ENCODE measurements at places on chromosomes 2 and 18.

DNA sequence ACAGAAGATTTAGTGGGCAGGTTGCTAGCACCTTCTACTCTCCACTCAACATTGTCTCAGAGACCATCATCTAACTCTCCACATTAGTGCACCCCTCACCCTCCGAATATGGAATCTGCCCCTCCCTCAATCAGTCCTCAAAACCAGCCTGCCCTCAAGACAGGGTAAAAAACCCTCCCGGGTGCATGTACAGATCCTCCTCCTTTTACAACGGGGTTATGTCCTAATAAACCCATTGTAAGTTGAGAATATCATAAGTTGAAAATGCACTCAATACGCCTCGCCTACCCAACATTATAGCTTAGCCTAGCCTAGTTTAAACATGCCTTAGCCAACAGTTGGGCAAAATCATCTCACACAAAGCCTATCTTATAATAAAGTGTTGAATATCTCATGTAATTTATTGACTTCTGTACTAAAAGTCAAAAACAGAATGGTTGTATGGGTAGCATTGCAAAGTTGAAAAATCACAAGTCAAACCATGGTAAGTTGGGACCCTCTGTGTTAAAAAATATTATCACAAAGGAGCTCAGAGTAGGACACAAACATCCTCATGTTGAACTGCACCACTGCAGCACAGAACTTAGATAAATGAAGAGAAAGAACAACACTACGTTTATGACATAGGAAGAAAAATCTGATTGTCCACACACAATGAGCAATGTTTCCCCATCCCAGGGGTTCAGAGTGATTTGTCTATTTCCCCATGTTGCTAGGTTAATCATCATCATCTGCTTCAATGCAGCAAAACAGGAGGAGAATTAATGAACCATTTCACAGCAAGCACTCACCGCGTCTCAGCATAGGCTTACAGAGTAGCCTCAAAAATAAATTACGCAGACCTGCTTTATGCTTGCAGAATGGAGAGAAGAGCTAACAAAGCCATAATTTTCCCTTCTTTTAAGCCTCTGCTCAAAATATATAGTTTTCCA, 184.1 kb upstream of the ARL4C start:
- DNase-seq = no peak

DNA sequence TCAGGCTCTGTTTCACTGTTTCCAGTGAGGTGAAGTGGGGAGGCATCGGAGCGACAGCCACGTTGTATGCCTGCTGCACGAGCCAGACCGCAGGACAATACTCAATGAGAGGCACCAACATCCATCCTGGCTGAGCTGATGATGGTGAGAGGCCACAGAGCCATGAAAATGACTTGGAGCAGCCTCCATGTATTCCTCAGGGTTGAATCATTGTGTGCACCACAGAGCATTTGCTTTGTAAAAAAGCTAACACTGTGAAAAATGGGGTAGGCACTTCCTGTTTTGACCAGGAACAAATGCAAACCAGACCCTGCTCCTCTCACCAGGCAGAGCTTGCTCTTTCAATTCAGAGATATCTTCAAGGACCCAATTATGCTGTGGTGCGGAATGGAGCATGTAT, 87.2 kb downstream of the LPIN1 start:
- DNase-seq = no peak

GRCh38 chr2:50885948-50886347, 146.0 kb downstream of the NRXN1 start:
- DNase-seq = no peak

DNA sequence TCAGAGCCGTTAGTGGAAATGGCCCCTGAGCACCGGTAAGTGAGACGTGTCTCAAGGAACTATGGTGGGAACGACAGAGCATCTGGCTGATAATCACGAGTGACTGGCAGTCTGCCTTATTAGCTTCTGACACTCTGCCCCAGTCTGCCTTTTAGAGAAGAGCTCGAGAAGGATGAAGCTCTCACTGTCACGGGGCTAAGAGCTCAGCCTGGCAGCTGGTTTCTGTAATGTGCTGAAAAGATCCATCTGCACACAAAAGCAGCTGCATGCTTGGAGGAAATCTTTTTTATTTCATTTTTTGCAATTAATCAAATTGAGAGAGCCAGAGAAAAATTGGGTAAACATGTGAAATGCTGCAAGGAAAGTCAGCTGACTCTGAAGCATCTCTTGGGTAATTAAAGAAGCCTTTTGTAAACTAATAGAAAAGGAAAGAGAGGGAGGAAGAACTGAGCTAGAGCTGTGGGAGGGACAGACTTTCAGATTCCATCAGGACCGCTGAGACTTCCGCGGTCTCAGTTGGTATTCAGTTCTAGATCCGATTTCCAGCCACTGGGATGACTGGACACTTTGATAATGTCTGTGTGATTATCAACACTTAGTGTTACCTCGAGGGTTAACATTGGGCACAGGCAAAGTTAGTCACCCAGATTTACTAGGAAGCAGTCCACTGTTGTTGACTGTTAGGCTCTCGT, 24.4 kb downstream of the MBP start:
- DNase-seq = no peak

GRCh38 chr2:37877457-37878315, 47.4 kb upstream of the RMDN2 start:
- DNase-seq = no peak

DNA sequence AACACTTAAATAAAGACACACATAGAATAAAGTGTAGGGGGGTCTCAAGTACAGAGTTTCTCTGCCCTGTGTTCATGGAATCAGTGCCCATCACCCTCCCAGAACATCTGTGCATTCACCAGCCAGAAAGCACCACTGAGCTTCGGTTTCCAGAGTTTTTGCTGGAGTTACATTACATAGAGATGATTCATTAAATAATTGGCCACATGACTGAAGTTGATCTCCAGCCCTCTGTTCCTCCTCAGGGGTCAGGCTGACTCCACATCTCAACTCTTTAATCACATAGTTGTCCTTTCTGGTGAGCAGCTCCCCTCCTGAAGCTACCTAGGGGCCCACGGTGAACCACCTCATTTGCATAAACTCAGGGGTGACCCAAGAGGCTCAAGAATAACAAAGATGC, 129.8 kb downstream of the METTL4 start:
- DNase-seq = no peak

DNA sequence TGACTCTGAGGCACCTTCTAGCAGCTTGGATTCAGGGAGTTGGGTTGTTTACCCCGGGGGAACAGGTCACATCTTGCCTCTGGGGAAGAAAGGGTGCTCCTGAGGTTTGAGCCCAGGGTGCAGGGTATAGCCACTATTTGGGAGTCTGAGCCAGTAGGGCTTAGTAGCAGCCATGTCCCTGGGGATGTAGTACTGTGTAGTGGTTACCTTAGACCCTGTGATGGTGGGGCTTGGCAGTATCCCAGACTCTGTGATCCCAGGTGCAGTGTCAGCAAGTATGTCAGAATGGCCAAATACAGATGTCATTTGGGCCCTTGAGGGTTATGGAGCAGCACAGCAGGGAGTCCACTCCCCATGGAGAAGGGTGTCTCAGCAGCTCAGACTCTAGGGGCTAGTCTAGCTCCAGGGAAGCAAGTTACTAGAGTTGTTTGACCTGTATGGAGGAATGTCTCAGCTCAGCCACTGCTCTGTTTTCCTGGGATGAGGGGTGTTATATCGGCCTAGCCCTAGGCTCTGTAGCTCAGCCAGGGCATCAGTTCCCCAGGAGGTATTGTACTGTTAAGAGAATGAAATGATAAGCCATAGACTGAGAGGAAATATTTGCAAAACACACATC, 151.3 kb downstream of the UBR3 start:
- no peak for DNase-seq

DNA sequence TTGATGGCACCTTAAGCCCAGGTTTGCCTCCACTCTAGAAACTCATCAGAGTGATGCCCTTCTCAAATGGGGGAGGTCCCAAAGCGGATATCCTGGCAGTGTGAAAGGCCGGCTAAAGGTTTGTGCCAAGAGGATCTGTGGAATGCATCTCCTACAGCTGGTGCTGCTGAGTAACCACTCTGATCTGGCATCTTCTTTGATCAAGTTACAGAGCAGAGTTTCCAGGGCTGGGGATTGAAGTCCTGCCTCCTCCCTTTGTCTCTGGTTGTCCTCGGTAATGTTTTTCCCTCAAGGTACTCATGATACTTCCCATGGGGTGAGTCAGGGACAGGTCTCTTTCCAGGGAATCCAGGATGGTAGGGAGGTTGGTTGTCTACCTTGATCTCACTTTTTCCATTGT, 24.6 kb downstream of the PRKRA start:
- no peak for DNase-seq

DNA sequence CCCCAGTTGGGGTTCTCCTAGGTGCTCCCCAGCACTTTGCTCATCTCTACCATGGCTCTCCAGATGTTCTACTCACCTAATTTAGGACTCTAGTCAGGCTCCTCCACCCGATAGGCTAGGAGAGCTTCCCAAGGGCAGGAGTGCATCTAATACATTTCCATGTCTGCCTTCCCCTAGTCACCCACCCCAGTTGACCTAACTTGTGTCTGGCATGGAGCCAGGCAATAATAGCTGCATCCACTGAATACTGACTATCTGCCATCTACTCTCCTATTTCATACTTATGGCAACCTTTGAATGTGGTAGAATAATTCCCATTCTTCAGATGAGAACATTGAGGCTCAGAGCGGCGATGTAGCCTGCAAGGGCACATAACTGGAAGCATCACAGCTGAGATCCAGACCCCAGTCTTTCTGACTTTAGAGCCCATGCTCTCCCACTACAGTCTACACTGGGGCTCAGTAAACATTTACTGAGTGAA, 71.8 kb upstream of the YWHAQ start:
- DNase-seq = no peak

- no peak for DNase-seq
Measured at GRCh38 chr2:127564429-127565260, 29.2 kb downstream of the MYO7B start.

Data from stimulated activated CD4-positive, alpha-beta T cell treated with anti-CD3 and anti-CD28 coated beads, Interleukin-12 subunit alpha, Interleukin-12 subunit beta, amount 100 ng/mL, for 4 hours (primary cell).